ENCODE measurements at places on chromosomes 2 and 18. TPM values are rescaled to one million over a fixed set of nuclear protein-coding genes. Genes with fewer than 3 reads are reported as not detected.
A peak's percentile ranks its signal among the peaks of the same experiment; 100 is the strongest.

Gene PROKR1
- total RNA-seq: not detected

GRCh38 chr2:200929334-200930249, 33.9 kb downstream of the ORC2 start:
- no peaks in the 10 kb centered on the region for H3K4me1 ChIP-seq
- no peak overlapping the region for H3K4me3 ChIP-seq

GRCh38 chr2:160583146-160583535, 89.5 kb upstream of the RBMS1 start:
- H3K4me1 ChIP-seq: peaks cover 14% of the 10 kb centered on the region
- H3K36me3 ChIP-seq: no peaks in the 10 kb centered on the region
- no peak for DNase-seq
- H3K4me3 ChIP-seq: no peak overlapping the region

Gene SERPINB2
- 0.47 TPM for total RNA-seq

DNA sequence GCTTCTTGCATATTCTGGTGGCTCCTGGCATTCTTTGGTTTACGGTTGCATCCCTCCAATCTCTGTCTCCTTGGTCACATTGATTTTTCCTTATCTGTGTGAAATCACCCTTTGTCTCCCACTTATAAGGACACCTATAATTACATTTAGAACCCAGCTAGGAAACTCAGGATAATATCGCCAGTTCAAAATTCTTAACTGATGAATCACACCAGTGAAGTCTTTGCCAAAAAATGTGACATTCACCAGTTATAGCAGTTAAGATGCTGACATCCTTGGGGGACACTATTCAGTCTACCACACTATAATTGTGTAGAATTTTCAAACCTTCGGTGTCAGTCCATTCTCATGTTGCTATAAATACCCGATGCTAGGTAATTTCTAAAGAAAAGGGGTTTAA, 320.2 kb downstream of the TMX3 start:
- H3K4me1 ChIP-seq: peaks cover 11% of the 10 kb centered on the region
- DNase-seq: peak; percentile 9
- H3K27me3 ChIP-seq: no peaks in the 10 kb centered on the region
- H3K36me3 ChIP-seq: no peaks in the 10 kb centered on the region
- H3K27ac ChIP-seq: no peak overlapping the region
- no peak overlapping the region for H3K4me3 ChIP-seq

- no peaks in the 10 kb centered on the region for H3K27me3 ChIP-seq
- DNase-seq: peak; percentile 35
- H3K36me3 ChIP-seq: peaks cover 44% of the 10 kb centered on the region
Measured at GRCh38 chr2:189791338-189792042, 7.2 kb downstream of the PMS1 start.

GRCh38 chr2:174719016-174719415, 45.3 kb downstream of the CHRNA1 start:
- peaks cover 6% of the 10 kb centered on the region for H3K36me3 ChIP-seq
- H3K27ac ChIP-seq: no peak overlapping the region
- H3K4me3 ChIP-seq: no peak overlapping the region

- no peak for DNase-seq
- peaks cover 9% of the 10 kb centered on the region for H3K4me1 ChIP-seq
- no peak overlapping the region for H3K27ac ChIP-seq
- H3K4me3 ChIP-seq: no peak overlapping the region
Measured at GRCh38 chr18:44922968-44923367, 242.3 kb downstream of the SETBP1 start.

Gene NMS
- total RNA-seq: not detected

GRCh38 chr2:151975460-151976414, 123.1 kb downstream of the CACNB4 start:
- H3K36me3 ChIP-seq: no peaks in the 10 kb centered on the region
- H3K4me1 ChIP-seq: peaks cover 11% of the 10 kb centered on the region
- H3K4me3 ChIP-seq: no peak overlapping the region
- no peak overlapping the region for H3K27ac ChIP-seq
- no peaks in the 10 kb centered on the region for H3K27me3 ChIP-seq
- DNase-seq: no peak

- no peaks in the 10 kb centered on the region for H3K36me3 ChIP-seq
- no peak overlapping the region for H3K4me3 ChIP-seq
- H3K27me3 ChIP-seq: no peaks in the 10 kb centered on the region
- H3K27ac ChIP-seq: no peak overlapping the region
- no peak for DNase-seq
- no peaks in the 10 kb centered on the region for H3K4me1 ChIP-seq
Measured at GRCh38 chr2:128686881-128687555, 368.4 kb upstream of the HS6ST1 start.

DNA sequence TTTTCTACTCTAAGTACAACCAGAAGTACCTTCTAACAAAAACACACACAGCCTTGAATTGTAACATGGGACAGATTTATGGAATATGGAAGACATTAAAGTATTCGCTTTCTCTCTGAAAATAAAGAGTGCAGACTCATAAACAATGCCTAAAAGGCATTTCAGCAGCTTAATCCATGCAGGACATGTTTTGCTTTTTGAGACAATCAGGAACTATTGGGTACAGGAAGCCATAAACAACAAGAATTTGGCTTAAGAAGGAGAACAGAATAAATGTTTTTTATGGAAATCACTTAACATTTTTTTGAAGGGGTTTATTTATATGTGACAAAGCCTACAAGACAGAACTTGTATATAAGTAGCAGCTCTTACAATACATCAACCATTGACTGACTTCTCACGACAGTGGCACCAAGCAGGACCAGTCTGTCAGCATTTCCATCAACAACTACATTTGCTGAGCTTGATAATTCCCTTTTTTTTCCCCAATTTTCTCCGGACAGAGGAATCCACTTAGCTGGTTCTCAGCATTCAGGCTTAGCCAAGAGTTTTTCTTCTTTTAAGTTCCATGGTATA, 140.1 kb downstream of the EXOC6B start:
- H3K27ac ChIP-seq: no peak overlapping the region
- H3K4me1 ChIP-seq: peaks cover 5% of the 10 kb centered on the region
- no peak overlapping the region for H3K4me3 ChIP-seq
- no peak for DNase-seq
- no peaks in the 10 kb centered on the region for H3K27me3 ChIP-seq

Gene FAM117B
- total RNA-seq: 2.4 TPM

DNA sequence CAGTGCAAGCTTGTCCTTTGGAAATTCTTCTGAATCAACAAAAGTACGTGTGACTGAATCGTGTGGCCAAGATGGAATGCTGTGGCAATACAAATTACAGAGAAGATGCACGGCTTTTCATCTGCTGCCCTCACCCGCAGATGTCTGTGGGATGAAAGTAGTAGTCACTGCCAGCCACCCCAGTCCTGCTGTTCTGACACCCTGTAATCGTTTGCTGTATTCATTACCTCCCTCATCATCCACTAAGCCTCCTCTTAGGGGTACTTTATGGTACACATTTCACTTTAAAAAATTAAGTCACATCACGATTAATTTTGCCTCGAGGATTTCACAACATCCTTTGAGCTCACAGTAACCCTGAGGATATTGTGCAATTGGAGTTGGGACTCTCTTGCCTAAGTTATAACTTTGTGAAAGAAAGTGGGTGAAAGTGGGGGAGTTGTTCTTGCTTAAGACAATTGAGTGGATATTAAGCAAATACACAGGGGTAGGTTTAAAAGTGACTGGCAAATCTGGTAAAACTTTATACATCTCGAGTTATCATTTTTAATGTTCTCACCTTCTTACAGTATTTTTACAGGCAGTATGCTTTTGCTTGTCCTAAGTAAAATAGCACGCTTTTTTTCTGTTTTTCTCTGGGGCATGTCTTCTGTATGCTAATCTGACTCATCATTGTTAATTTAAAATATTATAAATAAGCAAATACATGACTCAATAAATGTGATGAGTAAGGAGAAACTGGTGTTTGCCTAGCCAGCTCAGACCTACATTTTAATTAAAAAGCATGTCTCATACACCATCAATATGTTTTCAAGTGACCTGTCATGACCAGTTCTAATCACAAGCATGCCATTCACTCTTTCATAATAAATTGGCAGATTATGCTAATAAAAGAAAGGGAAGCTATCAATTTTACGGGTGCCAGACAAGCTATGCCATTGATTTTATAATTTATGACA, 680.9 kb downstream of the IRS1 start:
- H3K4me1 ChIP-seq: peaks cover 59% of the 10 kb centered on the region
- peak overlapping the region; percentile 65 for H3K27ac ChIP-seq
- peak; percentile 94 for DNase-seq

Gene PTMA
- total RNA-seq: 713 TPM

Gene KYNU
- 143 TPM for total RNA-seq

DNA sequence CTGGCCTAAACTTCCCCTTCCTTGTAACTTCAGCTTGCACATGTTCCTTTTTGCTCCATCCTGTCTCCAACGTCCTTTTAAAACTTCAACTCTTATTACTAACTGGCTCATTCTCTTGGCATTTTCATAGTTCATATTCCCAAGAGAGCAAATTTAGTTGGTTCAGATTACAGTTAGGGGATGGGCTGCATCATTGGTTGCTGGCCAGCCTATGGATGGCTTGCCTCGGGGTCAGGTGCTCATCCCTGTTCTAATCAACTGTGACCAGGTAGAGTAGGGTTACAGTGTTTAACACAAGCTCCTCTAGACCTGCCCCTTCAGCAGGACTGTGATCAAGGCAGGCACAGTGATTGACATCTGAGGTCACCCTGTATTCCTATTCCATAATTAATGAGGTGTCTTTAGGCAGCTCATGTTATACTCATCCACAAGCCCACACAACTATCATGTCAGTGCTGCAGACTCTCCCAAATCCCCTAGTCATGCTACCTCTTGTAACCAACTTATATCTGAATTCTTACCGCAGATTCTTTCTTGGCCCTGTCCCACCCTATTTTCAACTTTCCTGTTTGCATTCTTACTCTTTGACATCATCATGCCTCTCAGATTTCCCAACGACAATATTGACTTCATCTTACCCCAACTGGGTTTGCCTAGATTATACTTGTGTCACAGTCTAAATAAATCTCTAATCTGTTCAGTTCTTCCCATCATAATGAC, 293.3 kb downstream of the MTX2 start:
- H3K4me3 ChIP-seq: no peak overlapping the region
- H3K27ac ChIP-seq: peak overlapping the region; percentile 9
- peaks cover 11% of the 10 kb centered on the region for H3K4me1 ChIP-seq
- no peaks in the 10 kb centered on the region for H3K27me3 ChIP-seq
- H3K36me3 ChIP-seq: no peaks in the 10 kb centered on the region
- DNase-seq: peak; percentile 44

- no peak for DNase-seq
Measured at GRCh38 chr2:178072000-178072382, 586 bp downstream of the PDE11A start.

Gene TP53I3
- 81.8 TPM for total RNA-seq

- H3K27me3 ChIP-seq: no peaks in the 10 kb centered on the region
- H3K36me3 ChIP-seq: no peaks in the 10 kb centered on the region
- H3K27ac ChIP-seq: no peak overlapping the region
- no peak for DNase-seq
- H3K4me1 ChIP-seq: no peaks in the 10 kb centered on the region
- H3K4me3 ChIP-seq: no peak overlapping the region
Measured at GRCh38 chr2:145813481-145813880, 1293.6 kb upstream of the ZEB2 start.

- H3K27me3 ChIP-seq: no peaks in the 10 kb centered on the region
- H3K4me3 ChIP-seq: no peak overlapping the region
- H3K27ac ChIP-seq: no peak overlapping the region
- no peaks in the 10 kb centered on the region for H3K36me3 ChIP-seq
- no peaks in the 10 kb centered on the region for H3K4me1 ChIP-seq
Measured at GRCh38 chr18:44062345-44062744, 618.3 kb upstream of the SETBP1 start.

Gene ITGA6
- total RNA-seq: 315 TPM

GRCh38 chr2:207154556-207155510, 10.9 kb downstream of the KLF7 start:
- no peak overlapping the region for H3K4me3 ChIP-seq
- peaks cover 23% of the 10 kb centered on the region for H3K36me3 ChIP-seq
- H3K27me3 ChIP-seq: no peaks in the 10 kb centered on the region
- H3K27ac ChIP-seq: no peak overlapping the region
- no peak for DNase-seq
- peaks cover 73% of the 10 kb centered on the region for H3K4me1 ChIP-seq

DNA sequence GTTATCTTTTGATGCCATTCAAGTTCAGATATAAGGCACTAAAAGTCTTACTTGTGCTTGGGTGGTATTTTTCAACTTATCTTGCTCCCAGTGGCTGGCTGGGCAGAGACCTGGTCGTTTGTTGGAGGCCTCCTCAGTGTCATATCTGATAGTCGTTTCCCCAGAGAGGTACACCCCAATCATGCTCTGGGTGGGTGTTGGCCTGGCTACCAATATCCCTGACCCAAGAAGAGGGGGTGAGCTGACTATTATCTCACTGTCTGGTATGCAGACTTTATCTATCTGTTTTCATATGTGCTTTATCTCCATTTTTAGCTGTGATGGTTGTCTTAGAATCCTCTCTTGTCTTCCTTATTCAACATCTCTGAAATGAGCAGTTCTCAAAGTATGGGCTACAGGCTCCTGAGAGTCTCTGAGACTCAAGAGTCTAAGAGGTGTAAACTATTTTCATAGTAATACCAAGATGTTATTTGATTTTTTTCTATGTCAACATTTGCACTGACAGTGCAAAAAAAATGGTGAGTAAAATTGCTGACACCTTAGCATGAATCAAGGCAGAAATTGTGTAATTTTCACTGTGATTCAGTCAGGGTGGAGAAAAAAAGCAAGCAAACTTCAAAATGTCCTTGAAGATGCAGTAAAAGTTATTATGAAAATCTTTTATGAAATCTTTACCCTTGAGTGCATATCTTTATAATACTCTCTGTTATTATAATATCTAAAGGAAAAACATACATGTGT, 12.3 kb upstream of the PLEK start:
- no peaks in the 10 kb centered on the region for H3K27me3 ChIP-seq
- H3K4me3 ChIP-seq: no peak overlapping the region
- H3K36me3 ChIP-seq: no peaks in the 10 kb centered on the region

- H3K27ac ChIP-seq: peak overlapping the region; percentile 11
- no peak overlapping the region for H3K4me3 ChIP-seq
- H3K4me1 ChIP-seq: peaks cover 22% of the 10 kb centered on the region
- H3K36me3 ChIP-seq: peaks cover 6% of the 10 kb centered on the region
- peak; percentile 84 for DNase-seq
Measured at GRCh38 chr2:96534701-96535181, 1.8 kb upstream of the ARID5A start.
